ENCODE measurements at places on chromosomes 6 and 20. TPM values are rescaled to one million over a fixed set of nuclear protein-coding genes. Genes with fewer than 3 reads are reported as not detected.
A peak's percentile ranks its signal among the peaks of the same experiment; 100 is the strongest.

DNA sequence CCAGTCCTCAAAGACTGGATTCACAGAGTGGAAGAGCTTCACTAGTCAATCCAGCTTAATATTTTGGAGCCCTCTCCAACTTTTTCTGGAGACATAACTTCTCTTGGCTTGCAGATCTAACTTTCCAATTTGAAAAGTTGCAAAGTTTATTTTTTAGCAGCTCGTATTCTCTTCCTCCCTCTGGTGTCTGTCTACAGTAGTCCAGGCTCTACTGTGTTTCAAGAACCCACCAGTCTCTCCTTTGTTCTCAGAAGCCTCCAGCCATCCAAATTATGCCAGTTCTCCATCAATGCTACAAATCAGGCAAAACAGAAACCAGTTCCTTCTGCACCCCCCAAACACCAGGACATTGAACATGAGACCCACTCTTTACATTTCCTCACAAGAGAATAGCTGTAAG, 376.1 kb upstream of the OPRM1 start:
- no peak for DNase-seq

DNA sequence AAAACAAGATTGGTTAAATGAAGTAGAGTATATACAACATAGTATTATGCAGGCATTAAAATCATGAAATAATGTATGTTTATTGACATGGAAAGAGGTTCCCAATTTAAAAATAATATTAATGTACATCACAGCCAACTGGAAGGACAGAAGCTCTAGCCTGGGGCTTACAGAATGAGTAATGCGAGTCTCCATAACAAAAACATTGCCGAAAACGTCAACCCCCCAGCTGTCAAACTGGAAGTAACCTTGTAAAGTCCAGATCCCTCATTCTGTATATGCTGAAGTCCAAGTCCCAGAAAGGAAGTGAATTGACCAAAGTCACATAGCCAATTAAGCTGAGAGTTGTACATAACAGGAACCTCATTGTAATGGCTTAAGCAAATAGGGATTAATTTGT, 128.7 kb upstream of the ECI2 start:
- DNase-seq, result no peak

DNA sequence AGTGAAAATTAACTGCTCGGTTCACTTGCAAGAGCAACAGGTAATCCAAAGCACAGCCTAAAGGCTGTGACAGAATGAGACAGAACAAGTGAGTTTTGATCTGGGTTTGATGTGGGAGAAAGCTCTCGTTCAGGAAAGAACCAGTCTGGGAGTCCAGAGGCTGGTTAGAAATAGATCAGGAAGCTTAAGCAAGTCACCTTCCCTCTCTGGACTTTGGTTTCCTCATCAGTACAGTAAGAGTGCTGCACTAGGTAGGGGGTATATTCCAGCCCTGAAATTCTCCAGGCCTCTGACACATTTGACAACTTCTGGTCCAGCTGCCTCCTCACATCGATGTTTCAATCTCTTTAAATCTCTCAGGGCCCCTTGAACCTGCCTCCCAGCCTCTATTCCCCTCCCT, 33.7 kb upstream of the MDGA1 start:
- DNase-seq, result no peak

GRCh38 chr20:2872459-2873009, 747 bp upstream of the PTPRA start:
- DNase-seq, result peak; percentile 81

GRCh38 chr6:82555801-82556200, 192.2 kb downstream of the TPBG start:
- no peak for DNase-seq

DNA sequence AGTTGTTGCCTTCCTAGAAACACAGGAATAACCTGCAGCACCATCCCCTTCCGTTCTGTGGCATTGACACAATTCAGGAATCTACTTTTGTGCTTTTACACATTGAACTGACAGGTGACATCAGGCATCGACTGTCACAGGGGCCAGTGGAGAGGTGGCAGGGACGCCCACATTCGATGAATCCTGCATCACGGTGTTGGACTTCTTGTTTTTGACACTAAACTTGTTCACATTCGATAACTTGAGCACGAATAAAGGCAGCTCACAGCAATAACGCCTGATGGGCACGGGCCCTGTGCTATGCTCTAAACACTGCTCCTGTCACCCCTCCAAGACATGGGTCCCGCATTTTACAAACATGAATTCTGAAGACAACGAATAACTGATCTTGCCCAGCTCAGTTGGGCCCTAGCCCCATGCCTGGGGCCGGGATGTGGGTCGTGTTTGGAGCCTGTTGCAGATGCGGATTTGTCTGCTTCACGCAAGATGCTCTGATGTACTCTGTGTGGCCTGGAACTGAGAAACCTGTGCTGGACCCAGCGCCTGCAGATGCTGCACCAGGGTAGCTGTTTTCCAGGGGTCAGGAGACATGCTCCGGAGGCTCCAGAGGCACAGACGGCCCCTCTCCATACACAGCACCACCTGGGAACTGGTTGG, 75.7 kb downstream of the TTLL2 start:
- peak; percentile 24 for DNase-seq

GRCh38 chr20:47353692-47354463, 2.6 kb downstream of the ZMYND8 start:
- DNase-seq, result no peak

DNA sequence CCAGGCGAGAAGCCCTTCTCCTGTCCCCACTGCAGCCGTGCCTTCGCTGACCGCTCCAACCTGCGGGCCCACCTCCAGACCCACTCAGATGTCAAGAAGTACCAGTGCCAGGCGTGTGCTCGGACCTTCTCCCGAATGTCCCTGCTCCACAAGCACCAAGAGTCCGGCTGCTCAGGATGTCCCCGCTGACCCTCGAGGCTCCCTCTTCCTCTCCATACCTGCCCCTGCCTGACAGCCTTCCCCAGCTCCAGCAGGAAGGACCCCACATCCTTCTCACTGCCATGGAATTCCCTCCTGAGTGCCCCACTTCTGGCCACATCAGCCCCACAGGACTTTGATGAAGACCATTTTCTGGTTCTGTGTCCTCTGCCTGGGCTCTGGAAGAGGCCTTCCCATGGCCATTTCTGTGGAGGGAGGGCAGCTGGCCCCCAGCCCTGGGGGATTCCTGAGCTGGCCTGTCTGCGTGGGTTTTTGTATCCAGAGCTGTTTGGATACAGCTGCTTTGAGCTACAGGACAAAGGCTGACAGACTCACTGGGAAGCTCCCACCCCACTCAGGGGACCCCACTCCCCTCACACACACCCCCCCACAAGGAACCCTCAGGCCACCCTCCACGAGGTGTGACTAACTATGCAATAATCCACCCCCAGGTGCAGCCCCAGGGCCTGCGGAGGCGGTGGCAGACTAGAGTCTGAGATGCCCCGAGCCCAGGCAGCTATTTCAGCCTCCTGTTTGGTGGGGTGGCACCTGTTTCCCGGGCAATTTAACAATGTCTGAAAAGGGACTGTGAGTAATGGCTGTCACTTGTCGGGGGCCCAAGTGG, 5.3 kb downstream of the SNAI1 start:
- DNase-seq, result no peak

- DNase-seq, result no peak
These were observed at the start of gene MOXD1 for GRCh38 chr6:132400883-132401617. MOXD1 (minus strand) TSS chr6:132401475; CDS start chr6:132401426, 49 bp downstream.

DNA sequence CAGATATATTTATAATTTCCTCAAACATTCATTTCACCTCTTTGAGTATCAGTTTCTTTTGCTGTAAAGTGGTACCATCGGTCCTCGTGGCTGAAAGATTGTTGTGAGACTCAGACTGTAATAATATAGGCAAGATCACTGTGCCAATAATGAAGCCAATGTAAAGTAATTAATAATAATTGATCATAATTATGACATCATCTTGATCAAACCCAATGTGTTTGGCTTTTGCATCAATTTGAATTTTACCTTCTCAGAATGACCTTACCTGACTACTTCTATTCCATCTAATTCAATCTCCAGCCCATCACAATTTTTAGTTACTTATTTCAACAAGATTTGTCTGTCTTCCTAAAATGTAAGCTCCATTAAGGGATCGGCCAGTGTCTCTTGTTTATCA, 15.8 kb upstream of the MTRF1L start:
- no peak for DNase-seq

DNA sequence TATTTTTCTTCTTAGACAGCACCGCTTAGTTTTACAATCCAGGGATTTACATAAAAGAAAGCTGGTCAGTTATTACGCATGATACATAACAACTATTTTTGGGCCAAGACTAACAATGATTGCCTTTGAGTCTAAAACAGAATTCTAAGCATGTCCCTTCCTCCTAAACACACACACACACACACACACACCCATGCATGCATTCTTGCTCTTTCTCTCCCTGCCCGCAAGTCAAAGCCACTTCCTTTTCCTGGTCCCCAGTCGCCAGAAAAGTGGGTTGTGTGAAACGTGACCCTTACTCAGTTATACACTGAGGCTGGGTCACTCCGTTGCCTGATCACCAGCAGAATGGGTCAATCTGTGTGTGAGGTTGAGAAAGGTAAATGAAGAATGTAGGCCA, 31.4 kb downstream of the FYN start:
- no peak for DNase-seq

- DNase-seq, result peak; percentile 61
These were observed 250.4 kb downstream of the FOXA2 start for GRCh38 chr20:22333885-22334545.

- no peak for DNase-seq
These were observed 5.5 kb upstream of the HLA-E start for GRCh38 chr6:30483677-30484279.

GRCh38 chr6:119294984-119295383, 54.6 kb downstream of the MAN1A1 start:
- DNase-seq, result no peak

DNA sequence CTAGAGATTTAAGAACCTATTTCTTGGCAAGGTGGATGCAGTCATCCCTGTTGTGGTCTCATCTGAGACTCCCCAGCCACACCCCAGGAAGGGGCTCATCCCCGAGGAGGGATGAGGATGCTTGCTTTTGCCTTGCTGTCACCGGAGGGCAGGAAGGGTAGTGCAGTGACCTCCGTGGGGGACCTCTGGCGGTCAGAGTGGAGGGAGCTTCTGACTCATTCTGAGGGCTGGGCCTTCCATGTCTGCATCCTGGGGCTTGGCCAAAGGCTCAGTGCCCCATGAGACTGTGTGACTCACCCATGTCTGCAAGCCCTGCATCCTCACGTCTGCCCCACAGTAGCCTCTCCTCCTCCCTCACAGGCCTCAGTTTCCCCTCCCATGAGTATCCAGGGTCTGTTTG, 38.7 kb downstream of the UQCC2 start:
- peak; percentile 46 for DNase-seq

DNA sequence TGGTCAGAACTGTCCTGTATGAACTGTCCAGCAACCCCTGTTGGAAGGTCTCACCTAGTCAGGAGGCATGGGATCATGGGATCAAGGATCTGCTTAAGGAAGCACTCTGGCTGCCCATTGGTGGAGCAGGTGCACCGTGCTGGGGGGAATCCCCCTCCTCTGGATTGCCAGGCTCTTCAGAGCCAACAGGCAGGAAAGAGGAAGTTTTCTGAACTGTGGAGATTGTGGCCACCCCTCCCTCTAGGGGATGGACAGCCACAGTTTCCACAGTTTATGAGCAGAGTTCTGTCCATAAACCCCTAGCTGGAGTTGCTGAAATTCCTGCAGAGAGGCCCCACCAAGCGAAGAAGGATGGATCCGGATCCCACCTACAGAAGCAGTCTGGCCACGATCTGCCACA, 13.0 kb upstream of the HLA-DQB1 start:
- DNase-seq, result no peak

PRICKLE4 gene
- 1.4 TPM for total RNA-seq

FHL5 gene
- not detected for total RNA-seq

FOXP4 gene
- total RNA-seq, result 3.7 TPM

KIF16B gene
- 7.8 TPM for total RNA-seq

TSPO2 gene
- 0.25 TPM for total RNA-seq

All from liver (tissue), 10 donors.